SJSA1 (cell line): ENCODE measurements at places on chromosomes 13 and 19. TPM values are rescaled to one million over a fixed set of nuclear protein-coding genes. Genes with fewer than 3 reads are reported as not detected.

Gene VN1R2
- not detected in 2 replicates for total RNA-seq

Gene FGF9
- total RNA-seq = 0.26 TPM in 1 of 2 replicates, not detected in the other

Gene NLRP5
- total RNA-seq = not detected in 2 replicates

DNA sequence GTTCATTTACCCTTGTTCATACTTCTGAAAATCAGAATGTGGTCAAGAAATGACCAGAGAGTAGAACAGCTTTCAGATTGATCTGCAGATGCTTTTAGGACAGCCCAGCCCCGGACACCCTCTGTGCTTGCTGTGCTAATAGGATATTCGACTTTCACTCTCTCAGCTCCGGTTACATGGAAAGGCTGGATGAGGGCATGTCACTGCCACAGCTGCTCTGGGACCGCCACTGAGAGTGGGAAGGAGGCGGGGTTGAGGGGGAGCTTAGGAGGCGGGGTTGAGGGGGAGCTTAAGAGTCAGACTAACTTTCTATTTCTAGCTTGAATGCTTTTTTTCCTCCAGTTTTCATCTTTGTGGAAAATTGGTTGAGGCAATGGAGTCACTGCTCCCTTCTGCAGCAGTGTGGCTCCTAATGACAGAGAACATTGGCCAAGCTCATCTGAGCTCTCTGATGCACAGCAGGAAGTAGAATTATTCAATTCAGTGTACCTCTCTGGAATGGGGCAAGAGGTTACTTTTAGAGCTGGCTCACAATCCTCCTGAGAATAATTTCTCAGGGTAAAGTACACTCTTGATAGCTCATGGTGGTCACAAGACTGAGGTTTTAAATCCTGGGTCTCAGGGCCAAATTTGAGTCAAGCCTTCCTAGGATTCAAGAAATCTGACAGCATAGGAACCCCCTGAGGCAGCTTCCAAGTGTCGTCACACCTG is 74.6 kb upstream of the NPAS1 start:
- no peaks in the 10 kb centered on the region for H3K27me3 ChIP-seq
- no peak overlapping the region for H3K27ac ChIP-seq
- DNase-seq = peak; percentile 34
- H3K4me3 ChIP-seq = no peak overlapping the region
- peaks cover 33% of the 10 kb centered on the region for H3K36me3 ChIP-seq
- peaks cover 26% of the 10 kb centered on the region for H3K4me1 ChIP-seq

DNA sequence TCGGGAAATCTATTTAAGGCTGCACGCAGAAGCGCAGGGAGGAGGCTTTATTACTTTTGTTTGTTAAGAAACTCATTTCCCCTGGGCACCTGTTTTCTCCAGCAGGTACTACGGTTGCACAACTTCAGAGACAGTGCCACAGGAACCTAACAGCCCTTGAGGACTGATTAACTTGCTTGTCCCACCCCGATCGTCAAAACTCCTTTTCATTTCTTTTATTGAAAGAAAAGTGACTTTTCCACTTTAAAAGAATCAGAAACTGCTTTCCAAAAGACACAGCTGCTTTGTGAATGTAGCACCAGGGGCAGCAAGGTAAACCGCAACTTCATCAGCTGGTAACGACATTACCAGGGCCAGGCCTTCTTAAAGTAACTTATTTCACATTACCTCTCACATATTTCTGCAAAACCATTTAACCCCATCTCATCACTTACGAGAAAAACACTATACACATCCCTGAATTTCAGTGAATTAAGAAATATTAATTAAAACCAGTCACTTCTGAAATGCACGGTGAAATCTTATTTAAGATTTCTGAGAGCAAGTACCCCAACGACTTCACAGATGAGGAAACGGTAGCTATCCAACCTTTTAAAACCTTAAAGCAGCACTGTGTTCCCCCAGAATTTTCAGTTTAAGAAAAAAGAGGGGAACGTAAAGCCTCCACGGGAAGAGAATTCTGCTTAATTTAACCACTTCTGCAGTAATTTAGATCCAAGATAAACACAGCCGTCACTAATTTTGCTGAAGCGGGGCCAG is 1.4 kb downstream of the ANKRD10 start:
- H3K27me3 ChIP-seq = no peaks in the 10 kb centered on the region
- H3K4me1 ChIP-seq = peaks cover 55% of the 10 kb centered on the region
- peak; percentile 68 for DNase-seq

DNA sequence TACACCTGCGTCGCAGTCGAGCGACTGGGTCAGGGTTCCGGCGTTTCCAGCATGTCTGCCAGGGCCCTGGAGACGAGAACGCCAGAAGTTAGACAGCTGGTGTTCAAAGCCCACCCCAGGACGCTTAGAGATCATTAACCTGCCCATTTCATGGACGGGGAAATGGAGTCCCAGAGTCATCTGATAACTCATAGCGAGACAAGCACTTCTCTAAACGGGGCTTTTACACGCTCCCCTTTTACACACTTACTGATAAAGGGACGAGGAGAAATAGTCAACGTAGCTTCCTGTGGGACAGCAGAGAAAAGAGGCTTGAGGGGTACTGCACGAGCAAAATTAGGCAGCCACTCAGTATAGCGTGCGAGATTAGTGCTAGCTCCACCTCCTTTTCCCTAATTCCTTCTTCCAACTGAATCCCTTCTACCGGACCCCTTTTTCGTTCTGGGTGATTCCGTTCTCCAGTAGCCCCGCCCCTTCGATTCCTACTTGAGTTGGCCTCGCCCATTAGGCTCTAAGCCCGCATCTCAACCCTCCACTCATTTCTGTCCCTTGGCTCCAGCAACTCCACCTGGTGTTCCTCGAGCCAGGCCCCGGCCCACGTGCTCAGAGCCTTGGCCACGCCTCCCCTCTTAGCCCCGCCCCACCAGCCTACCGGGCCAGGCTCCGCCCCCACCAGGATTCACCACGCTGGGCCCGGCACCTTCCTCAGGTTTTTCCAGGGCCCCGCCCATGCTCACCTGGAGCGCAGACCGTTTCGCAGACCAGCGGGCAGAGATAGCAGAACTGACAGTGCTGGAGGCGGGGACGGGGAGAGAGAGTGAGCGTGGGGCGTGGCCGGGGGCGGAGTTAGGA is 3.7 kb downstream of the HRC start:
- H3K36me3 ChIP-seq = no peaks in the 10 kb centered on the region
- DNase-seq = no peak

DNA sequence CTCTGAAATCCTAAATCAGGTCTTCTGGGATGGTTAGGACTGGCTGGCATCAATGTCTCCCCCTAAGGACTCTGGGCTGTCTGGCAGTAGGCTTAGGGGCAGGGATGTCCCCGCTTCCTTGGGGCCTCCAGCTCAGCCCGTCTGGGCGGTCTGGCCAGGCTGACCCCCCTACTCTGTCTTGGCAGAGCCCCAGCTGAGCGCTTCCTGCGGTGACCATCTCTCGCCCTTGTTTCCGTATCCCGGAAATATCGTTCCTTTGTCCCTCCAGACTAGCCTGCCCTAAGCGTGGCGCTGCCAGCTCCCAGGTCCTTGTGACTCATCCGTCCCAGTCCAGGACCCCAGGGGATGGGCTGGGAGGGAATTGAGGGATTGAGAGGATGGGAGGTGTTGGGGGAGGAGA is 11.3 kb downstream of the GTPBP3 start:
- H3K36me3 ChIP-seq = no peaks in the 10 kb centered on the region
- DNase-seq = peak; percentile 92
- H3K4me3 ChIP-seq = no peak overlapping the region

- DNase-seq = no peak
- no peaks in the 10 kb centered on the region for H3K4me1 ChIP-seq
- H3K27ac ChIP-seq = no peak overlapping the region
These were observed 7.4 kb upstream of the GIPR start for GRCh38 chr19:45660636-45661035.

DNA sequence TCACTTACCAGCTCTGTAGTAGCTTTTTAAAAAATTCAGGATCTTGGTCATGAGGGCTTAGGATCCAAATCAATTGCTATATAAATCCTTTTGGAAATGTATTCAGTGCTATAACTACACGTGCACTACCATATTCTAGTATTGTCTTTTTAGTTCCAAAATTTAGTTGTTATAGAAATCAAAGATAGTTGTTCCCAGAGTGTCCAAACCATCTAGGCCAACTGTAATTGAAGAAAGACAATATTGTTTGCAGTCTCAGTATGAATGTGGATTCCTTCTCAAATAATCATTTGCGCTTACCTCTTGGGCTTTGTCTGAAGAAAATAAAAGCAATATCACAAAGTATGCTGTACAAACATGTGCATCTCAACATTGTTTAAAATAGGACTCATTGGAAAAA is 184.1 kb upstream of the EDNRB start:
- H3K4me3 ChIP-seq = no peak overlapping the region
- H3K4me1 ChIP-seq = 0 out of 2 replicates have a peak, but pooled peaks cover 3% of the 10 kb centered on the region
- no peak for DNase-seq
- H3K27me3 ChIP-seq = 0 out of 2 replicates have a peak, but pooled peaks cover 4% of the 10 kb centered on the region

- no peaks in the 10 kb centered on the region for H3K27me3 ChIP-seq
- H3K4me3 ChIP-seq = no peak overlapping the region
- no peaks in the 10 kb centered on the region; the same call in 1 of the 2 replicates for H3K4me1 ChIP-seq
- no peak for DNase-seq
These were observed 779.9 kb upstream of the ARGLU1 start for GRCh38 chr13:107347641-107348369.

GRCh38 chr13:49225223-49226042 is 5.3 kb downstream of the MLNR start:
- DNase-seq = no peak
- no peak overlapping the region for H3K4me3 ChIP-seq
- no peaks in the 10 kb centered on the region for H3K36me3 ChIP-seq
- H3K27me3 ChIP-seq = peaks cover 28% of the 10 kb centered on the region

DNA sequence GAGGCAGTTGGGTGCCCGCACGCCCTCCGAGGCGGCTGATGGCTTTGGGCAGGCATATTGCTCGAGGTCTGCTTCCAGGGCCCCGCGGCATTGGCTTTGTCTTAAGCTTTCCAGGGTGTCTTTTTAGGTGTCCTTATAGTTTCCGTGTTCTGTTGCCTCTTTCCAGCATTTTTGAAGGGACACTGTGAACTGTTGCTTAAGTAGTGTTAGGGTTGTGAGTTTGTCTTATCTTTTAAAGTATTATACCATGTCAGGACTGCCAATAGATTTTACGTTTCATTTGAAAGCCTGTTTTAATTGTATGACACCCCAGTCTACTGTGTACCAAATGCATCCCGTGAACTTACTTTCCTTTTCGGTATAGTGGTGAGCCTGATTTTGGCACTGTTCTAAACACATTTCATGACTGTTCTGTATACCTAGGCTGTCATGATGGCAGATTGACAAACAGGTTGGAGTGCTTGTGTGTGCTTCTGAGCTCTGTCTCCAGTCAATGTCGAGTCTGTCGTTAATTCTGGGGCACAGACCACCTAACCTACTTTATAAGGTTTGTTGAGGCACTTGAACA is 656 bp downstream of the PCCA start:
- H3K36me3 ChIP-seq = peaks cover 31% of the 10 kb centered on the region
- no peaks in the 10 kb centered on the region for H3K27me3 ChIP-seq
- H3K4me1 ChIP-seq = peaks cover 34% of the 10 kb centered on the region
- peak overlapping the region; percentile 30 for H3K27ac ChIP-seq
